ENCODE measurements at places on chromosomes 4 and X. TPM values are rescaled to one million over a fixed set of nuclear protein-coding genes. Genes with fewer than 3 reads are reported as not detected.

Gene NPNT
- total RNA-seq: 0.51 TPM

Gene RBM46
- not detected for total RNA-seq

Gene SORCS2
- total RNA-seq: 0.07 TPM

Gene SLC16A2
- 0.30 TPM for total RNA-seq

Gene CPE
- not detected for total RNA-seq

Gene CLIC2
- 5.0 TPM for total RNA-seq

Gene CCNG2
- 38.5 TPM for total RNA-seq

GRCh38 chr4:146465628-146466027 is 56.1 kb downstream of the SLC10A7 start:
- DNase-seq: no peak

DNA sequence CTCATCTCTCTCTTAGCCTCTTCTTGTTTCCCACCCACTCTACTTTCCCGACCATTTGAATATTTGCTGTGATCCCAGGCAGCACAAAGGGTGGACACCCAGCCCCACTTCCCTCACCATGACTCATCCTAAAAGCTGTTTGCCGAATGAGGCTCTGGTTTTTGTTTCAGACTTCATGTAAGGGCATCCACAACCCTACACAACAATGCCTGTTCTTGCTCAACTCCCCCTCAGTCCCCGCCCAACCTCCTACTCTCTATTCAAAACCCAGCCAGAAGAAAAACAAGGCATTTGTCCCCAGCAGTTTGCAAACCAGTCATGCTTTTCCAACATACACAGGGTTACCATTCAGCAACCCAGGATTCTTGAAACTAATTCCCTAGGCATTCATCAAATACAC is 516.5 kb upstream of the CNKSR2 start:
- no peak for DNase-seq

- no peak for DNase-seq
These were observed 72.2 kb upstream of the RBPJ start for GRCh38 chr4:26248647-26249046.

- DNase-seq: no peak
These were observed 72.1 kb upstream of the GC start for GRCh38 chr4:71855944-71856343.

- no peak for DNase-seq
These were observed 183.2 kb downstream of the FBXW7 start for GRCh38 chr4:152352622-152353116.

DNA sequence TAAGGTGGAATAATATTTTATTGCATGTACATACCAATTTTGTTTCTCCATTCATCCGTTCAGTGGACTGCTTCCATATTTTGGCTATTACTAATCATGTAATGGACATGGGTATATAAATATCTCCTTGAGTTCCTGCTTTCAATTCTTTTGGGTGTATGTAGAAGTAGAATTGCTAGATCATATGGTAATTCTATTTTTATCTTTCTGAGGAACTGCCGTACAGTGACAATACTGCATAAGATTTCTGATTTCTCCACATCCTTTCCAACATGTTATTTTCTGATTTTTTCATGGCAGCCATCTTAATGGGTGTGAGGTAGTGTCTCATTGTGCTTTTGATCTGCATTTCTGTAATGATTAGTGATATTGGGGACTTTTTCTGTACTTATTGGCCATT is 19.2 kb downstream of the ALPK1 start:
- DNase-seq: no peak

- no peak for DNase-seq
These were observed 49.4 kb upstream of the RELL1 start for GRCh38 chr4:37735578-37735977.

- no peak for DNase-seq
These were observed 52.4 kb upstream of the TRIM2 start for GRCh38 chr4:153151535-153152455.

- no peak for DNase-seq
These were observed at the start of gene GPR143 for GRCh38 chrX:9765737-9766097. GPR143 (minus strand) TSS chrX:9765847; CDS start chrX:9765817, 30 bp downstream.

DNA sequence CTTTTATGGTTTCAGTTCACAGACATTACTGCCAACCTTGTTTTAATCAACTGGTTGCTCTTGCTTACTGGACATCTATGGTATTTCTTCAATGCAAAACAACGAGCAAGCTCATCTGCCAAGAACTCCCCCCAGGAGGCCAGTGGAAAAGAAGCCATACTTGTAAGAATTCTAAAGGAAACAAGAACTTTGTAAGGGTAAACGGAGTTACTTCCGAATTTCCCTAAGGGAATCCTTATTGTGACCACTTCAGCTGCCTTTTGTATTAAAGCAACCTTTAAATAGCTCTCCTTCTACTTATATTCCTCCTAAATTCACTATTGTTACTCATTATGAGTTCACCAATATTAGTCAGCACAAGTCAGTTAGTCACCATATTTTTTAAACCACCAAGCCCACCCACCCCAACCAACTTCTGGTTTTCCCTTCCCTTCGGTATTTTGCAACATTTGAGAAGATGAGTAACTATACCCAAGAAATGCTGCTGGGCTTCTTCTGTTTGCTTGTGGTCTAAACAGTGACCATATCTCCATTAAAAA is 602.8 kb upstream of the DIPK2B start:
- DNase-seq: peak; percentile 60

GRCh38 chr4:54109241-54110018 is 9.5 kb downstream of the GSX2 start:
- DNase-seq: no peak

- no peak for DNase-seq
These were observed 151.3 kb downstream of the RTL9 start for GRCh38 chrX:110509755-110510532.

GRCh38 chrX:40058719-40059118 is 39.0 kb downstream of the BCOR start:
- no peak for DNase-seq

DNA sequence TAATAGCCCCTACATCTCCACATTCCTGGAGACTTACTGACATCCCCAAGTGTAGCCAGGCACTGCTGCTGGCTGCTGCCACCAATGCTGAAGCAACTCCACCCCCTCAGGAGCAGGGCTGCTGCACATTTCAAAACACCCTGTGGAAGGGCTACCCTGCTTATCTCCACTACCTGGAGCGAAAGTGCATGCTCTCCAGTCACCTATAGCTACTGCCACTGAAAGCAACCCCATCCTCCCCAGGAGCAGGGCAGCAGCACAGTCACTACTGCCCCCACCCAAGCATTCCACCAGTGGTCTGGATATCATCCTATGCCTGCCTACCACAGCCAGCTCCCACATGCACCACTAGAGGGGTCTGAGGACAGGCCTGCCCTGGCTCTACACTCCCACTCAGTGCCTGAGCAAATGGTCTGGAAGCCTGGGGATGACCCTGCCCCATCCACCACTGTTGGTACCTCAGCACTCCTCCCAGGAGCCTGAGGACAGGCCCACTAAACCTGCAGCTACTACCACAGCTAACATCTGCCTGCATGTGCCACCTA is 55.3 kb downstream of the MANBA start:
- DNase-seq: no peak

DNA sequence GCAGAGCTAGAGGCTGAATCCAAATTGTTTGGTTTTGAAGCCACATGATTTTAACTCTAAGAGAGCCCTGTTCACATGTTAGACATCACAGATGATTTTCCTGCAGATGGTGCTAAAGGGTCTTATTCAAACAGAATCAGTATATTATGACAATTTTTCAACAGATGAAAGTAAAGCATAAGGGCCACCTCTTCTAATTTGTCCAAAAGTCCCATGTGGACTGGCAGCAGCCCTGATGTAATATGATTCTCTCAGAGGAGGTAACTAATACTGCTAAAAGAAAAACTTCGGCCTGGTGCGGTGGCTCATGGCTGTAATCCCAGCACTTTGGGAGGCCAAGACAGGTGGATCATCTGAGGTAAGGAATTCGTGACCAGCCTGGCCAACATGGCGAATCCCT is 26.0 kb upstream of the SETD7 start:
- DNase-seq: no peak

GRCh38 chrX:18424482-18425198 is 768 bp upstream of the CDKL5 start:
- peak; percentile 11 for DNase-seq

- DNase-seq: no peak
These were observed 508.7 kb upstream of the FMR1 start for GRCh38 chrX:147403040-147403439.
